ENCODE measurements at places on chromosomes 4 and X.
A peak's percentile ranks its signal among the peaks of the same experiment; 100 is the strongest.

DNA sequence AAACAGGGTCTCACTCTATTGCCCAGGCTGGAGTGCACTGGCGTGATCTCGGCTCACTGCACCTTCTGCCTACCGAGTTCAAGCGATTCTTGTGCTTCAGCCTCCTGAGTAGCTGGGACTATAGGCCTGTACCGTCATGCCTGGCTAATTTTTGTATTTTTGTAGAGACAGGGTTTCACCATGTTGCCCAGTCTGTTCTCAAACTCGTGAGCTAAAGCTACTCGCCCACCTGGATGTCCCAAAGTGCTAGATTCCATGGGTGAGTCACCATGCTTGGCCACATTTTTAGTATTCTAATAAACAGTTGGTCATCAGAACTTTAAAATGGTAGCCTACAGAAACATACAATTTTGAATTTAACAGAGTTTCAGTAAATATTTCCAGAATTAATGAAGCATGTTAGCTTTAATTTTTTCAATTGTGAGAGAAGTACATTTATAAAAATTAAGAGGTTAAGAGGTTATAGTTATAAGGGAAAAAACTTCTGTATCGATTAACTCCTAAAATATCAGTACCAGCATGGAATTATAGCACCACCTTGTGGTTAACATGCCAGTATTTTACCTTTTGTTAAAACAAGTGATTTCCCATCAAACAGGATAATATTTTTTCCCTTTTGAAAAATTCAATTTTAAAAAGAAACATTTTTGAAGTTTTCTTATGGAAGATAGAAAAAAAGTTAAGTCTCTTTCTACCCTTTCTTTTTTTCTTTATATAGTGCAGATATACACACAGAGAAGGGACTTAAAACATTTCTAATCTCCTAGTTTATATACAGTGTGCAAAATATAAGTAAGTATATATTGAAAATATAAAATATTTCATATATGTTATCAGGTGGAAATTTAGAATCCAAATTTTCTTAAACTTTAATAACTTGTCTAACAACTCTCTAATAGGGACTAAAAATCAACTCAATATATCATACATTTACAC, 35.4 kb downstream of the CEP44 start:
- DNase-seq, result peak; percentile 30

- DNase-seq, result no peak
Measured at GRCh38 chr4:60799214-60799613, 400.9 kb upstream of the ADGRL3 start.

- DNase-seq, result no peak
Measured at GRCh38 chrX:40009890-40010289, 87.9 kb downstream of the BCOR start.

GRCh38 chr4:48153791-48154550, 19.9 kb upstream of the TXK start:
- DNase-seq, result no peak

DNA sequence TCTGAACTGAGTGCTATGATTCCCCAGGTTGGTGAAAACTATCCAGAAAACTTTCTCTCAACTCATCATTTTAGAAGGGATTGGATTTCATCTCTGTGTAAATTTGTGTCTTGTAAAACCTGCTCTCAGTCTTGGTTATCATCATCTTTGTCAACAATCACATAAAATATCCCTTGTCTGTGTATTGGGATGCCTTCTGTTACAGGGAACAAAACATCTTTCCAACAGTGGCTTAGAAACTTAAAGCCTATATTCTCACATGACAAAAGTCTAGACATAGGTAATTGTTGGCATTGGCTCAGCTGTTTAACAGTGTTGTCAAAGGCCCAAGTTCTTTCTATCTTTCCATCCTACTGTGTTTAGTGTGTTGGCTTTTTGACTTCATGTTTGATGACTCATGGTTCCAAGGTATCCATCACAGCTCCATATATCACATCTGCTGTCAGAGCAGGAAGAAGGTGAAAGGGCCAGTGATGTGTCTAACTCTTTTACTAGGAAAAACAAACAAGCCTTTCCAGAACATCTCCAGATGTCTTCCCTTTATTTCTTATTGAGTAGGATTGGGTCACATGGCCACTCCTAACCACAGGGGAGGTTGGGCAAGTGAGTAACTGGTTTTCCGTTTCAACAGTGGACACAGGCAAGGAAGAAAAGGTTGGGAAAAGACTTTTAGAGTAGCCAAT, 65.0 kb downstream of the PHEX start:
- DNase-seq, result no peak

DNA sequence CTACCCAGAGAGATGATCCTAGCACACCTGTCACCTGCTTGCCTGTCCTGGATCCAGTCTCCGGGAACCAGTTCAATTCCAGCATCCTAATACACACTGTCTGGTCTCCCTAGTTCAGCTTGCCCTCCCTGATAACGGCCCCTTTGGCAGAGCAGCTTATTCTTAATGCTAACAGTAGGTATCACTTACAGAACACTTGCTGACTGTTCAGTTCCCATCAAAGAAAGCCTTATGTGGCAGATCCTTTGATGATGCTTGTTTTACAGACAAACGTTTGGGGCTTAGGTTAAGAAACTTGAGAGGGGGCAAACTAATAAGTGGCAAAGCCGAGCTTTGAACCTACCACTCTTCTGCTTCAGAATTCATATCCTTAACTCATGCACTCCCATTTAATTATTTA, 890 bp downstream of the RASSF6 start:
- peak; percentile 72 for DNase-seq

DNA sequence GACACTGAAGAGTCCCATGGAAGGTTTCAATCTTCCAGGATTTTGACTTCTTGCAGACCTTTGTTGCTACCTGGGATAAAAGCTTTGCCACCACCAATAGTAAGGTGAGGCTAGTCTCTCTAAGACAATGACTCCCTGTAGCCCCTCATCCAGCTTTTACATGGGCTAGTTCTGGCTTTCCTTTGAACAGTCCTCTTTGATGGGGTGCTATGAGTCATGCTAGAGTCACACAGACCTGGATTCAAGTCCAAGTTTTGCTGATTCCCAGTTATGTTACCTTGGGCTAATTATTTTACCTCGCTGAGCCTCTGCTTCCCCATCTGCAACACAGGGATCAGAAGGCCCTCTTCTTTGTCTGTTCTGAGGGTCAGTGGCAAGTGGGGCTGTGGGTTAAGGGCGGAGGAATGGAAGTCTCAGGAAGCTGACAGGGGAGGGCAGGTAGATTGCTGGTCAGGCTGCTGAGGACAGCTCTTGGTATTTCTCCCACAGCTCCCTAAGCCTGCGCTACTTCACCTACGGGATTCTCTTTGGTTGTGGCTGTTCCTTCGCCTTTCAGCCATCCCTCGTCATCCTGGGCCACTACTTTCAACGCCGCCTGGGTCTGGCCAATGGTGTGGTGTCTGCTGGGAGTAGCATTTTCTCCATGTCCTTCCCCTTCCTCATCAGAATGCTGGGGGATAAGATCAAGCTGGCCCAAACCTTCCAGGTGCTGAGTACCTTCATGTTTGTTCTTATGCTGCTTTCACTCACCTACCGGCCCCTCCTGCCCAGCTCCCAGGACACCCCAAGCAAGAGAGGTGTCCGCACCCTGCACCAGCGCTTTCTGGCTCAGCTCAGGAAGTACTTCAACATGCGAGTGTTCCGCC, 90.3 kb downstream of the RLIM start:
- no peak for DNase-seq

DNA sequence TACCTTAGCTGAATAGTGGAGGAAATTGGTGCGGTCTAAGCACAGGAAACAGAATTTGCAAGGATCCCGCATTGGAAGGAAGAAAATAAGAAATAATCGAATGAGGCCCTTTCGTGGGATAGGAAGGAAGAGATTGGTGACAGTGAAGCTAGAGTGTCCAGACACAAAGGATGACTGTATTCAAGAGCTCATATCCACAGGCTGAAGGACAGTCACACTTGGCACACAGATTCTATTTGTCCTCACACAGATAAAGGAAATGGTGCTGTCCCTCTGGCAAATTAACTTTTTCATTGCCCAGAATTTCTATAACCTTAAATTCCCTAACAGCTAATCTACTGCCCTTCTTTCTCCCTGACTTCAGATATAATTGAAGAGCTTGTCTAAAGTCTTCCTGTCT, 2188.9 kb upstream of the TENM3 start:
- no peak for DNase-seq

DNA sequence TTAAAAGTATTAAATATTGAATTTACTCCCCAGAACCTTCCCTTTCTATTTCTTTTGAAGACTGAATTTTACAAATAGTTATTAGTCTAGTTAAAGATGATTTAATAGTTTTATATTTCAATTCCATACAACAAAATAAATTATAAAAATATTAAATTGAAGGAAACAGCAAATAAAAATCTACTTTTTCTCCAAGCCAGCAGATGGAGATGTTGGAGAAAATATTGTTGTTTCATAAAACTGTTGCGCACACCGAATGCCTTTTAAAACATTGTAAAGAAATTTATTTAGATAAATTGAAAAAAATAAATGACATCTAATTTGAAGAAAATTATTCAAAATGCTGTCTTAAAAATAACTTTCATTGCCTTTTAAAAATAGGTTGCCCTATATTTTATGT, 5.5 kb downstream of the GRIA2 start:
- DNase-seq, result no peak

- no peak for DNase-seq
Measured at GRCh38 chr4:82784681-82785610, 13.7 kb downstream of the SCD5 start.

DNA sequence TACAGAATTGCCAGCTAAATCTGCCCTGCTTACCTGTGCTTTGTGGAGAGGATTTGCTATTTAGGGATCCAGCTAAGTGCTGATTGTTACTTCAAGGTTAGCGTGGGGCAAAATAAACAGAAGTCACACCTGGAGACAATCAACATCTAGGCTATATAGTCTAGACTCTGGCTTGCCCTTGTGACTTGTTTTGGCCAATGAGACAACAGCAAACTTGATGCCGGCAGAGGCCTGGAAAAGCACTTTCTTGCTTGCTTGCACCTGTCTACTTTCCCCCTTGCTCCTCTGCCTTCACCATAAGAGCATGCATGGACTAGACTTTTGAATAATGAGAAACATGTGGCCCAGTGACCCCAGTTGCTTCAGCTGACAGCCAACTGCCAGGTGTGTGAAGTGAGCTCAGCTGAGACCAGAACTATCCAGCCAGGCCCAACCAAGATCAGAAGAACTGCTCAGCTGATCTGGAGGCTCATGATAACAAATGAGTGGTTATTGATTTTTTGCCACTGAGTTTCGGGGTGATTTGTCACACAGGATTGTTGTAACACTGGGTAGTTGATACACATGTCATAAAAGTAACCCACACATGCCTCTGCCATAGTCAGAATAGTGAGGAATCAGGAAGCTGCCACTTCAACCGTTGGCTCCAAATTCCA, 164.4 kb downstream of the RBMX2 start:
- no peak for DNase-seq

DNA sequence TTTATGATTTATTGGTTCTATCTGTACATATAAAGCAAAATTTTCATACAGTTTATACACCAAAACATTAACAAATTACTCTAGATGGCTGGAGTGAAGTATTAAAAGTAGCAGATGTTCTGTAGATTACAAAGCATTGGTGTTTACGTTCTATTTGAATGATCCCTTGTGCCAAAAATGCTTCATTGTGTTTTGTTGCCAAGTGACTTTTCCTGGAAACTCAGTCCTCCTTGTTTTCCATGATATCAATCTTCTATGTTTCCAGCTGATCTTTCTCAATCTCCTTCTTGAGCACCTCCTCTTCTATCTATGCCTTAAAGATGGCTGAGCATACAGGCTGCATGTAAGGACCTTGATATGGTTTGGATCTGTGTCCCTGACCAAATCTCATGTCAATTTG, 263.6 kb upstream of the CTSO start:
- DNase-seq, result no peak

- DNase-seq, result no peak
Measured at GRCh38 chr4:88995874-88996273, 61.1 kb downstream of the FAM13A start.

DNA sequence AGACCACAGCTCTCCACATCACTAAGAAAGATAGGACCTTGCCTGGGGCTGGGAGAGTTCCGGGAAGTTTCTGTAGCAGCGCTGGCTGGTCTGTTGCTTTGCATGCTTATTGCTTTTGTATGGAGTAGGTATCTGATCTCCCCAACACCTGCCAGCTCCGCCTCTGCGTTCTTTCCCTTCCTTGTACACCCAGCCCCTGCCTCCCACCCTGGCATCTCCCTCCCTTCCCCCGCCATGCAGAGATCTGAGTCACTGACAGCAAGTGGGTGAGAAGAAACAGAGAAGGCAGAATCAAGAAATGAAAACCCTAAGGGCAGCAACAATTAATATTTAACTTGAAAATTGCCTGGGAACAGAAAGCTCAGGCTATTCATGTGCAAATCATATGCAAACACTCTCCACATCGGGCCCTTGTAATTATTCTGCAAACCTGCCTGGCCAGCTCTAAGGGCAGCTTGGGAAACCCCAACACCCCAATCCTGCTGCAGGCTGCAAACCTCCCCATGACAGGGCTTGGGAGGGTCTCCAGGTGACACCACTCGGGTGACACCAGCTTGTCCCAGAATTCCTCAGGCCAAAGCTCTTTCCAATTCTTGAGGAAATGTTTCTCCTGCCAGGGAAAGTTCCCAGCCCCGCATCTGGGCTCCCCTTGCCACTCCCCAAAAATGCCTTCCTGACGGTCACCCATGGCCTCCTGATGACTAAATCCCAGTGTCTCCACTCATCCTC, 257.2 kb downstream of the FBXW7 start:
- no peak for DNase-seq

DNA sequence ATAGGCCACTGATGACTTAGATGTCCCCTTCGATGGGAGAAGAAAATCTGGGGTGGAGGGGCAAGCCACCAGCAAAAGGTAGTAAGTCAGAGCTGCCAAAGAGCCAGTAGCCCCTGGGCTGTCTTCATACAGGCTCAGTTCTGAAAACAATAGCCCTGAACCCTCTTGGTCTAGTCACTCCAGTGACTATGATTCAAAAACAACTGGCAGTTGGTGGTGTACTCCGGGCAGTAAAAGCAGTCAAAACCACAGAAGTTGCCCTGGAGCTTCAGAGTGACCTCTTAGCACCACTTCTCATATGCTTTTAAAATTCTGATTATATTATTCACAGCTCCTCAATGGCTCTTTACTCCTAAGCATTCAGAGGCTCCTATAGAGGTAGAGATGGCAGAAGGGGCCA, 164.3 kb upstream of the MAMLD1 start:
- DNase-seq, result no peak

DNA sequence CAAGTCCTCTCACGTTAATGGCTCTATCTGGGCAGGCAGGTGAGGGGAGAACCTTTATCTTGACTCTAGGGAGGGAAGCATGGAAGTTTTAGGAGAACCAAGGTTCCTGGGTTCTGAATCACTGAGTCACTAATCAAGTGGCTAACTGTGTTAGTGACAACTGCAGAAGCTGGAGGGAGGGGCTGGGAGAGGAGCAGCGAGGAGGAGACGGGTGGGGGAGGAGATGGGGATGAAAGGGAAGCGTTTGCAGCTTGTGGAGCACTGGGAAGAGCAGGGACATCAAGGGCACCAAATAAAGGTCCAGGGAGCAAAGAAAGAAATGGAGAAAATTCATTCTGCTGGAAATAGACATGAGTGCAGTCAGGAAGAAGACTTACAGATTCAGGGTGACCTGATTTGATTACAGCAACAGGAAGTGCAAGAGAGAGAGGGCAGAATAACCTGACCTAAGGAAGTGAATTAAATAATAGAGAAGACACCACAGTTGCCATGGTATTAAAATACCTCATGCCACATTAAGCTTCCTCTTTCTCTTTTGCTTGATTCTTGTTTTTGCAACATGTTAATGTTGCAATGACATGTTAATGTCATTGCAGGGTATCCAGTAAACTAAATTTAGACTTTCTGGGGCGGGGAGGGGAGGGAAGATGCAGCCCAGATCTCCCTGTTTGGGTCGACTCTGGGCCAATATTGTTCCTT, 4.5 kb upstream of the SETD7 start:
- no peak for DNase-seq

- no peak for DNase-seq
Measured at GRCh38 chrX:150508018-150508417, 60.4 kb upstream of the MTM1 start.

All from NCI-H146 (cell line).